Astrocyte (in vitro differentiated cells and primary cell): ENCODE measurements at places on chromosomes 5 and 9. TPM values are rescaled to one million over a fixed set of nuclear protein-coding genes. Genes with fewer than 3 reads are reported as not detected.
A peak's percentile ranks its signal among the peaks of the same experiment; 100 is the strongest.

DNA sequence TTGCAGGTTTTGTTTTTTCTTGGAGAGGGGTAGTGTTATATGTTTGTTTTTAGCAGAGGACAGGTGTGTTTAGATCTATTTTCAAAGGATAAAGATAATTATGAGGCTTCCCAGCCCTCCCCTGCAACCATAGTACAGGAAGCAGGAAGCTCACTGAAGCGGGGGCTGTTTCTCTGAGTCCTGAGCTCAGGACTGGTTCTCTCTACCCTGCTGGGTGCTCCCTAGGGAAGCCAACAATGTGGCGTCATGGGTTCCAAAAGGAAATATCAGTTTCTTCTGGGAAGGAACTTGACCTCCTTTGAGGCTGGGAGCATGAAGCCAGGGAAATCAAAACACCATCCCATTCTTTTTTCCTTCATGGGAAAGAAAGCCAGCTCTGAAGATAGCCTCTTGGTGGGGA, 62.2 kb downstream of the RAD23B start:
- no peak overlapping the region for H3K27ac ChIP-seq
- H3K4me1 ChIP-seq, result no peaks in the 10 kb centered on the region
- no peak for DNase-seq
- no peaks in the 10 kb centered on the region for H3K27me3 ChIP-seq
- no peaks in the 10 kb centered on the region for H3K36me3 ChIP-seq

GRCh38 chr5:96940586-96940985, 4.7 kb downstream of the LNPEP start:
- H3K27ac ChIP-seq, result no peak overlapping the region
- peak; percentile 47 for DNase-seq
- H3K4me3 ChIP-seq, result no peak overlapping the region
- H3K27me3 ChIP-seq, result no peaks in the 10 kb centered on the region
- no peaks in the 10 kb centered on the region for H3K36me3 ChIP-seq
- peaks cover 7% of the 10 kb centered on the region for H3K4me1 ChIP-seq

DNA sequence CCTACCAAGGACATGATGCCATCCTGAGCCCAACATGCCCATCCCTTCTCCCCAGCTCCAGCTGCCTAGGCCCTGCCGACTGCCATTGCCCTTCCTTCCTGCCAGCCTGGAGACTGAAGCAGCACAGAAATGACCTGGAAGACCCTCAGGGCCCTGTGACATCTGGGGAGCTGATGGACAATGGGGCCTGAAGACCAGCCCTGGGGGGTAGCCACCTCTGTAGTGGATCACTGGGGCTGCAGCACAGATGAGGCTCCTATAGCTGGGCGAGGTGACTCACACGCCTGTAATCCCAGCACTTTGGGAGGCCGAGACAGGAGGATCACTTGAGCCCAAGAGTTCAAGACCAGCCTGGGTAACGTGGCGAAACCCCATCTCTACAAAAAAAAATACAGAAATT, 86.6 kb downstream of the VAV2 start:
- H3K27ac ChIP-seq, result no peak overlapping the region
- DNase-seq, result no peak
- no peak overlapping the region for H3K4me3 ChIP-seq
- H3K36me3 ChIP-seq, result no peaks in the 10 kb centered on the region

- H3K27me3 ChIP-seq, result peaks cover 18% of the 10 kb centered on the region
- H3K27ac ChIP-seq, result no peak overlapping the region
- H3K4me1 ChIP-seq, result no peaks in the 10 kb centered on the region
- DNase-seq, result no peak
- no peaks in the 10 kb centered on the region for H3K36me3 ChIP-seq
- H3K4me3 ChIP-seq, result no peak overlapping the region
Measured at GRCh38 chr5:1536871-1537602, 13.3 kb upstream of the LPCAT1 start.

GRCh38 chr9:134515026-134515821, 126.4 kb upstream of the COL5A1 start:
- peaks cover 5% of the 10 kb centered on the region for H3K4me1 ChIP-seq
- H3K36me3 ChIP-seq, result no peaks in the 10 kb centered on the region
- DNase-seq, result peak; percentile 42
- no peak overlapping the region for H3K4me3 ChIP-seq

GRCh38 chr5:84725946-84726570, 341.4 kb upstream of the EDIL3 start:
- DNase-seq, result no peak
- H3K27me3 ChIP-seq, result no peaks in the 10 kb centered on the region
- no peak overlapping the region for H3K27ac ChIP-seq

GRCh38 chr5:15525703-15526275, 25.8 kb downstream of the FBXL7 start:
- no peaks in the 10 kb centered on the region for H3K36me3 ChIP-seq
- H3K27ac ChIP-seq, result no peak overlapping the region

DNA sequence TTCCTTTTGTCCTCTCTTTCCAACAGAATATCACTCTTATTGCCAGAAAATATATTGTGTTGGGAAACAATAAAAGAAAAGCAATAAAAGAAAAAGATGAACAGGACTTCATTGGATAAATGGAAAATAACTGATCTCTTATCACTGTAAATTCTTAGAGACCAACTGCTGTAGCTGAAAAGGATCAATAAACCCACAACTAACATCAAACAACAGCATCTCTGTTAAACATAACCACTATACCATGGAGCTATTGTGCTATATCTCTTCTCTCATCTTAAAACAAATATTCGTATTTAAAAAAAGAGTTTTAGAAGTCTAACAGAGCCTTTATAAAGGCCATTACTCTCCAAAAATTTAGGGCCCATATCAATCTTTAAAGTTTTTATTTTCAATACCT, 502.4 kb downstream of the TMEM232 start:
- no peaks in the 10 kb centered on the region for H3K27me3 ChIP-seq
- no peak overlapping the region for H3K4me3 ChIP-seq
- no peaks in the 10 kb centered on the region for H3K4me1 ChIP-seq
- H3K36me3 ChIP-seq, result no peaks in the 10 kb centered on the region

- H3K4me1 ChIP-seq, result peaks cover 13% of the 10 kb centered on the region
- H3K27me3 ChIP-seq, result no peaks in the 10 kb centered on the region
- peak; percentile 84 for DNase-seq
- H3K4me3 ChIP-seq, result no peak overlapping the region
- H3K27ac ChIP-seq, result no peak overlapping the region
Measured at GRCh38 chr5:126884269-126884819, 107.4 kb downstream of the LMNB1 start.

DNA sequence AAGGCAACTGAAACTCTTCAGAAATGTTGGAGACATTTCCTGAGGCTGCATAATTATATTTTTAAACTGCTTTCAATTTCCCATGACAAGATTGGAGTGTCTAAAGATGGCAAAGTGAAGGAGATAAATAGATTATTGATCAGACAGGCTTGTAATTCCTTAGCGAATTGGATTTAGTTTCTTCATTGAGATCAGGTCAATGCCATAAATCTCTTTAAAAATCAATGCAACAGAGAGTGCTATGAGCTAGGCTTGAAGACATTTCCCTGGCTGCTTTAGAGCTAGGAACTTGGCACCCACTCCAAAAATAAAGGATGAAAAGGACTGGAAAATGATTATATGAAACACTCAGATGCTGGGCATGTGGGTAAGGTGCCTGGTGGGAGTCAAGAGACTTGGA, 828.4 kb downstream of the TLR4 start:
- H3K27me3 ChIP-seq, result no peaks in the 10 kb centered on the region
- no peaks in the 10 kb centered on the region for H3K36me3 ChIP-seq

DNA sequence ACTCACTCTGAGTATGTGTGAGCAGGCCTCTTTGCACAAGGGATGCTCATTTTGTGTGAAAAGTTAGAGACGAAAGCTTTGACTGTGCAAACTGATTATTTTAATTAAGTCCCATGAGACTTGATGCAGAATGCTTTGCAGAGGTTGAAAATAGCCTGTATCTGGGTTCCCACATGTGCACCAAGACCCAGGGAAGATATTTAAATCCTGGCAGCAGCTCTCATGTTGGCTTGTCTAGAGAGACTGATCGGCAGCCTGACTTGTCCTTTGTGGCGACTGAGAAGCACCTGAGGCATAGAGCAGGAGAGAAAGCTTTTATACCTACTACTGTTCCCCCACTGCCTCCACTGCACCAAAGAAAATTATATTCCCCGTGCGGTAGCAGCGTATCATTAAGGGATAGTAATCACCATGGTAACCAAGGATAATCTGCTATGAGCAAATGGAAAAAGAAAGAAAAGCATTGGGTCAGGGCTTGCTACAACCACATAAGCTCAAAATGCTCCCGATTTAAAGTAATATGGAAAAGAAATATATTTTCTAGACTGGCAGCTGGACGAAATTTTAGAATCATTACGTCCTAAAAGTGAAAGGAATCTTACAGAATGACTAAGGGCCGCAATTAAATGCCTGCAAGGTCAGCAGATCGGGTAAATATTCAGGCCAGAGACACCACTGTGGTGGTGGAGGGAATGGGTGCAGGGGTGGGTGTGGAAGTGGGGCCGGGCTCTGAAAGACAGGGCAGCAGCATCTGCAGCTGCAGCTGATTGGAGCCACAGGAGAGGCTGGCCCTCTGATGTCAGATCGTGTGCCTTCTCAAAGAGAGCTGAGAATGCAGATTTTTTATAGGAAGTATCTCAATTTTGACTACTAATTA, 135.3 kb upstream of the EPB41L4A start:
- H3K27ac ChIP-seq, result no peak overlapping the region
- no peaks in the 10 kb centered on the region for H3K36me3 ChIP-seq
- peaks cover 4% of the 10 kb centered on the region for H3K27me3 ChIP-seq
- DNase-seq, result no peak
- H3K4me3 ChIP-seq, result no peak overlapping the region
- H3K4me1 ChIP-seq, result peaks cover 2% of the 10 kb centered on the region

DNA sequence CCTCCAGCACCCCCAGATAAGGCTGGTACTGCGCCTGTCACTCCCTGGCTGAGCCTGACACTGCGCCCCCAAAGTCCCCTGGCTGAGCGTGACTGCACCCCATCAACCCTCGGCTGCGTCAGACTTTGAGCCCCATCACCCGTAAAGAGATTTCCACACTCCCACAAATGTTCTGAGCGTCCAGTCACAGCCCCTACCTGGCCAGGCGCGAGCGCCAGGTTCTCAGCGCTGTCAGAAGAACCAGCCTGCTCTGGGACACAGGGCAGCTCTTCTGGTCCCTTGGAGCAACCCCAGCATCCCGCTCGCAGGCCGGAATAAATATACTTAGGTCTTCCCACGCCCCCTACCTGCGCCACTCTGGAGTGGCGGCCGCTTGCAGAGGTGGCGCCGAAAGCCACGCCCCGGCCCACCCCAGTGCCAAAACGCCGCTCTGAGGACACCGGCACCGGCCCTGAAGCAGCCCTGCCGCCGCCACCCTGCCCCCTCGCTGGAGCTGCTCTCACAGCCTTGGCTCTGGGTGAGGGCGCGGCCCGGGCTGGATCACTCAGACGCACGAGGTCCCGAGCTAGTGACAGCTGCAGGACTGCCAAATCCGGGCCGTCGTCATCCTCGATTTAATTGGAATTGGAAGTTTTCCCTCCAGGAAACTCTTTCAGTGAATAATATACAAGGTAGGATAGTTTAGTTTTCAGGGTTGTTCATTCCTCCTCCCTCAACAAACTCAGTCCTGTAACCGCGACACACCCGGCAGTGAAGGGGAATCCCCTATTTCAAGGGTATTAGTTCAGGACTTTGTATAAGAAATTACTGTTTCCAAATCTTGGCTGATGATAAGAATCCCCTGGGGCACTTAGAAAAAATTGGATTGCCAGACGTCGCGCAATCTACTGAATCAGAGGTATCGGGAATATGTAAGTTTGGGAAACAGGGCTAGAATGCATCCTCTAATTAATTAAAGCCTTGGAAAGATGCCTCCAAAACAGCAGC, 1.2 kb upstream of the CEMIP2 start:
- no peaks in the 10 kb centered on the region for H3K36me3 ChIP-seq
- peaks cover 37% of the 10 kb centered on the region for H3K4me1 ChIP-seq
- DNase-seq, result no peak
- H3K27ac ChIP-seq, result no peak overlapping the region
- peak overlapping the region; percentile 76 for H3K4me3 ChIP-seq

GRCh38 chr5:37015795-37016666, 139.5 kb downstream of the NIPBL start:
- peaks cover 15% of the 10 kb centered on the region for H3K36me3 ChIP-seq
- peaks cover 3% of the 10 kb centered on the region for H3K4me1 ChIP-seq
- no peaks in the 10 kb centered on the region for H3K27me3 ChIP-seq
- DNase-seq, result peak; percentile 33

DNA sequence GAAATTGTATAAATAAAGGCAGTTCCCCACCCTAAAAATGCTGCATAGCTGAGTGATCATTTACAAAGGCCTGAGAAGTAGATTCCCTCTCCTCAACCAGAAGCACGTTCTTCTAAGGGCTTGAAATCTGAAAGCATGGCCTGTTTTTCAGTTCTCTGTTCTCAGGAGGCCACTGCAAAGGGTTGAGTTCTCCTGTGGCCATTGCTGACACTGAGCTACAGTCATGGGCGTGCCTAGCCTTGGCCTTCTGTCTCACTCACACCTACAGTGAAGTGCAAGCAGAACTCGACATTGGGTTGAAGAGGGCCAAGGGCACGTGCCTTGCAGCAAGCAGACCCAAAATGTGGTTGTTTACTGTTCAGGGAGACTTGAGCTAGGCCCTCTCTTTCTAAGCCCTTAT, 276.6 kb upstream of the VLDLR start:
- H3K36me3 ChIP-seq, result no peaks in the 10 kb centered on the region
- H3K4me3 ChIP-seq, result no peak overlapping the region
- H3K27ac ChIP-seq, result no peak overlapping the region
- DNase-seq, result no peak

DNA sequence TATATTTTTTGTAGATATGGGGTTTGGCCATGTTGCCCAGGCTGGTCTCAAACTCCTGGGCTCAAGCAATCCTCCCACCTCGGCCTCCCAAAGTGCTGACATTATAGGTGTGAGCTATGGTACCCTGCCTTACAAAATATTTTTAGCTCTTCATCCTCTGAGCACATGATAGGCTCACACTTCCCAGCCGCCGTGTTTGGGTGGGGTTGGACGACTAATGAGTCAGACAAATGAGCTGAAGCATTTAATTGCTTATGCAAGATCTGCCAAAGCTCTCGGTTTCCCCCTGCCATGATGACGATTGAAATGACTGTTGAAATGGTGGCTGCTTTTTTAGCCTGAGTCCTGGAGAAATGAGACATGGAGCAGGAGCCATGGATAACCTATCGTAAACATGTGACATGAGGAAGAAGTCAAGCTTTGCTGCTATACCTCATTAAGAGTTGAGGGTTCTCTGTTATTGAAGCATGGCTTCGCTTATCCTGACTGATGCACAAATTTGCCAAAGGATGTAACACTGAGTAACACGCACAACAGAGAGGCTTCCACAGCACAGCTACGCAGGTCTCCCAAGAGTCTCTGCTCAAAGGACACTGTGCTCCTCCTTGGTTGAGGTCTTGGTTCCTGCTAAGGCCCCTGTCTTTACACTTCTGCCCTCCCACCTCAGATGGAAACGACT, 48.2 kb upstream of the GFPT2 start:
- no peak overlapping the region for H3K27ac ChIP-seq
- no peaks in the 10 kb centered on the region for H3K27me3 ChIP-seq
- DNase-seq, result no peak
- no peaks in the 10 kb centered on the region for H3K4me1 ChIP-seq
- H3K4me3 ChIP-seq, result no peak overlapping the region
- H3K36me3 ChIP-seq, result no peaks in the 10 kb centered on the region

RASEF gene
- 0.72 and 0.91 TPM in 2 replicates for total RNA-seq

SLC45A2 gene
- total RNA-seq, result 0.82 and 0.98 TPM in 2 replicates

CD72 gene
- total RNA-seq, result 1.8 and 2.4 TPM in 2 replicates
